ENCODE measurements at places on chromosomes 16 and 17.

DNA sequence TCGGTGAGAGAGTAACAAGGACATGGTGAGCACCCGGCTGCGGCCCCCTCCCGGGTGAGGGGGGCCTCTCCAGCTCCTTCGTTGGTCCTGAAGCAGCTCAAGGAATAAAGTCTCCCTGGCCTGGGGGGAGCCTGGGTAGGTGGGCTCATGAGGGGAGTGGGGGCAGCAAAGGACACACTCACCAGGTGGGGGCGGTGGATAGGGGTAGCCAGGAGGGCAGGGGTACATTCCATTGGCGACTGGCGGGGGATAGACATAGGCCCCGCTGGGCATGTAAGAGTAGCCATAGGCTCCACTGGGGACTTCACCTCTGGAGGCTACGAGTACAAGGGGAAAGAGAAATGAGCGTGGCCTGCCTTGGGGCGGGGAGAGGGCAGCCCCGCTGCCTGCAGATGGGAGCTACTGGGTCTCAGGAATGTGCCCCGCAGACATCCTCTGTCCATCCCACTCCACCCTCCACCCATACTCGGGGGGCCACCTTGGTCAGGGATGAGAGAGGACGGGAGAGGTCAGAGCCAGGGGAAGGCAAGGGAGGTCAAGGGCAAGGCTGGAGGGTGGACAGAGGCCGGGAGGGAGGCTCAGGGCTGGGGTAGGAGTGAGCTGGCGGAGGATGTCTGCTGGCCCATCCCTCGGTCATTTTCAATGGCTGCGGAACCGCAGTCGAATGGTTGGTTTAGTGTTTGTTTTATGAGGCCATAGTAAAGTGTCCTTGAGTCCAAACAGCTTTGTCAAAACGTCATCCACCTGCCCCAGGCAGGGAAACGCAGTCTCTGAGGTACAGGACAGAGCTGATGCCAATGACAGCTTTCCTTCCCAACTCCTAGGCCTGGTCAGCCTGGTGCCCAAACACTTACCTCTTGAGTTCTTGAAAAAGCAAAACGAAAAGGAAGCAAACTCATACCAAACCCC lies 3.7 kb upstream of the UNC13D start:
- DNase-seq, result no peak

DNA sequence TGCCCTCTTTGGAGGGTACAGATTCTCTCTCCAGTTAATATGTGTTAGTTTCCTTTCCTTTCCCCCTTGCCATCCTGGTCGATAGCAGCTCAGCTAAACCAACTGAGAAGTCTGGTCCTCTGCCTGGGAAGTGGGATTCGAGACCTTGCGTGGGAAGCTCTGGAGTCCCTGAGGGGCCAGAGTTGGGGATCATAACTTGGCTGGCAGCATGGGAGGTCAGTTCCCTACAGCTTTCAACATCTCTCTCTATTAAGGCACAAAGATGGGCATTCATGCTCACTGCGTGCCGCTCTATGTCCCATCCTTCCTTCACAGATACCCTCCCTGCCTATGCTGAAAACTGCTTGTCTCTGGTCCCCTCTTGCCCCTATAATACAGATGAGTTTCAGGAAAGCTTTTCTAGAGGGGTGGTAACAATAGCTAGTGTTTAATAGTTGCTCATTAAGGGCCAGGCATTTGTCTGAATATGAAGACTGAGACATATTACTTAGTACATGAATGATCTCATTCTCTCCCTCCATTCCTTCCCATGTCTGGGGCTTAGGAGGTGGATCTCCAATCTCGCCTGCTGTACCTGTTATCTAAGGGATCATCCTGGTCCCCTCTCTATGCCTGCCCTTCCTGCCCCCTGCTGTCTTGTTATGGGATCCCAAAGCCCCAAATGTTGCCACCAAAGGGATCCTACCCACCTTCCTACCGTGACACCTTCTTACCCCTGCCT lies 10.8 kb downstream of the THRA start:
- DNase-seq, result no peak

DNA sequence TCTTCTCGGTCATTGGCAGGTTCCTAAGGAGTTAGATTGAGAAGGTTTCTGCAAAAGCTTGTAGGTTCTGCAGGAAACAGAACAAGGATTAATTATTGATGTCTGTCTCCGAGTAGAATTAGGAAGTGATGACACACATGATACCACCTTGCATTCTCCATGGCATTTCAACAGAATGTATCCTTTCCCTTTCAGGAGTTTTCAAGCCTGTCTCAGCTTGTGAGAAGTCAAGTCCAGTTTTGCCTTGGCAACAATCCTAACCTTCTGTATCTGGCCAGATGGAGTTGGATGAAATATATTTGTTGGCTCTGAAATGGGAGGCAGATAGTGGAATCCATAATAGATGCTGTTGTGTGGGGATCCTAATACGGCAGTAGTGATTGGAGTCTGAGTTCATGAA lies 235.5 kb downstream of the SHISA9 start:
- DNase-seq, result no peak

DNA sequence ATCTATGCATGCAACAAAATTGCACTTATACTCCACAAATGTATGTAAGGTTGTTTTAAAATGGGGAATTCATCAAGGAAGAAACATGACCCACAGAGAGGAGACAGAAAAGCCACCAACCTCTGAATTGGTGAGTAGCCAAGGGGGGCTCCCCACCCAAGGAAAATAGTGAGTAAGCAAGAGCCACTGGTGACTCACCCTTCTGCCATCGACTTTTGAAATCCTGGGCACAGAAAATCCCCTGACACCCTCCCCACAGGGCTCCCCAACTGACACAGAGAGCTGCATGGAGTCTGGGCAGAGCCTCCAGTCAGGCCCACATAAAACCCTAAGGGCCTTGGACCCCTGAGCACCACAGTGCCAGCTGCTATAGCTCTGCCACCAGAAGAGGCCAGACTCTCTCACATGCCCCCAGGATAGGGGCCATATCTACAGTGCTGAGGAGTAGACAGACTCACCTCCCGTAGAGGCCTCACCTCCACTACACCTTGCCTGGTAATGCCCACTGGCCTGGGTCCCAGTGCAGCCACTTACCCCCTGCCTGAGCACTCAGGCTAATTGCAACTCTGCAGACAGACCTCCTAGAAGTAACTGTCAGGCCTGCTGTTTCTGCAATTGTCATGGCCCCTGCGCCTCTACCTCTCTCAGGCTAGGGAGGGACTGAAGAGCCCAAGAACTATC lies 244.7 kb upstream of the WSB1 start:
- no peak for DNase-seq

DNA sequence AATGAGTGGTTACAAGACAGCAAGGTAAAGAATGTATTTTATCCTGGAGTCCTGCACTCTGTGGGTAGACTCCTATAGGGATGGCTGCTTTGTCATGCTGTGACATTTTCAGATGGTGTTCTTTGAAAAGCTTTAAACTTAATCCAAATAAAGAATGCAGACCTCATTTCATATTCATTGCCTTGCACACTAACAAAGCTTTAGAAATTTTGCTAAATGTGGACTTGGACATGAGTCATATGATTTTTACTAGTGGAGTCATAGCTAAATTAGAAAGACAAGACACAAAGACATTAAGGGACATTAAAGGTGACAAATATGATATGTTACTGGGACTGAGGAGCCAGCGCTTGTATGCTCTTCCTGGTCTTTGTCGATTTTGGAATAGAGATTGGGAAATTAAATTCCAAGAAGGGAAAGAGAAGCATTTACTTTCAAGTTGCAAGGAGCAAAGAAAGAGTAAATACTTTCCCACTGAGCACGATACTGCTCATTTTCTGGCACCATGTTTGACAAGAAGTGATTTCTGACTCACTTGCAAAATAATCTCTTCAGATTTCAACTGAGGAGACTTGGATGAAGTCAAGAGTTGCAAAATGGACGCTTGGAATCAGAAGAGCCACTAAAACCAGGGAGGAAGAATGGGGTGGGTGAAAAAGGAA lies 152.9 kb upstream of the MYOCD start:
- DNase-seq, result no peak

DNA sequence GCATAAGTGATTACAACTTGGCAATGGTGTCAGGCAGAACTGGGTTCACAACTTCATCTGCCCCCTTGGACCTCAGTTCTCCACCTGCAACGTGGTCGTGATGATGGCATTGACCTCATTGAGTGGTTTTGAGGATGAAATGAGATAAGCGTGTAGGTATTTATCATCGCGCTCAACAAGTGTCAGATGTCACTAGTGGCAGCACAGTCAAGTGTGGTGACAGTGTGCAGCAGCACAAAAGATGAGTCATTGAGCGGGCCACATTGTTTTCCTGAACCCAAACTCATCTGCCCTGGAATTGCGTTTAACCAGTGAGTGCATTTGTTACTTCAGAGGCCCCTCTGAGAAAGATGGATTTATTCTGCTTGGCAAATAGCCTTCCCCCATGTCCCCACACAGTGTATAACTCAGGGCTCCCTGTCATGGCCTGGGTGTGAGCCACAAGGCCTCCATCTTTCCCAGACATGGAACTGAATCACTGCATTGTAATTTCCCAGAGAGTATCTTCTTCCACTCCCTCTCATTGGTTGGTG lies 20.9 kb downstream of the IRX3 start:
- DNase-seq, result no peak

DNA sequence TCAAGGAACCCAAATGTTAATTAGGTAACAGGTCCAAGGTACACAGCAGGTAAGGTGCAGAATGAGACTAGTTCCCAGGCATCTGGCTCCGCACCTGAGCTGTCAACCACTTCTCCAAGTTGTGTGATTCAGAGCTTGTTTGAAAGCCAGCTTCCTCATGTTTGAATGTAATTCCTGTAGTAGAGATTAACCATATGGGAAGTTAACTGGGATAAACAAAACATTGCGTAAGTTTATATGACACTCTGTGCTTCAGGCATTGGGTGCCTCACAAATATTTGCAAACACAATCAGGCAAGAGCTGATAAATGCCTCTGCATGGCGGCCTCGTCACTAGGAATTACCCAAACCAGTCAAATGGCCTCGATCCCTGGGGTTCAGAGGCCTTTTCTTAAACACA lies 27.9 kb upstream of the CPHXL start:
- DNase-seq, result no peak

DNA sequence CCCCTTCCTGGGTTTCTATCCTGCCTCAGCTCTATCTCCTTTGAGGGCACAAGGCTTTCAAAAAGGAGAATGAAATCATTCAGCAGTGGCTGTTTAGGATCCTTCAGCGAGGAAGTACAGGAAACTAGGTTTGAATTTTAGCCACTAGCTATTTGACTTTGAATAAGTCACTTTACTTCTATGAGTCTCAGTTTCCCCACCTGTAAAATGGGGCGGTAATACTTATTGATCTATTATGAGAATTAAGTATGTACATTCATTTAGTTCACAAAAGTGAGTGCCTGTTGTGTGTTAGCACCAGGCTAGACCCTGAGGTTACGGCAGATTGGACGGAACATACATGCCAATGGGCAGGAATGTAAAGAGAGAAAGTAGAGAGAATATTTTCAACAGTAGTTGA lies 6.6 kb downstream of the CDH1 start:
- DNase-seq, result no peak

- DNase-seq, result no peak
These were observed 45.4 kb upstream of the MYOCD start for GRCh38 chr17:12620200-12620720.

DNA sequence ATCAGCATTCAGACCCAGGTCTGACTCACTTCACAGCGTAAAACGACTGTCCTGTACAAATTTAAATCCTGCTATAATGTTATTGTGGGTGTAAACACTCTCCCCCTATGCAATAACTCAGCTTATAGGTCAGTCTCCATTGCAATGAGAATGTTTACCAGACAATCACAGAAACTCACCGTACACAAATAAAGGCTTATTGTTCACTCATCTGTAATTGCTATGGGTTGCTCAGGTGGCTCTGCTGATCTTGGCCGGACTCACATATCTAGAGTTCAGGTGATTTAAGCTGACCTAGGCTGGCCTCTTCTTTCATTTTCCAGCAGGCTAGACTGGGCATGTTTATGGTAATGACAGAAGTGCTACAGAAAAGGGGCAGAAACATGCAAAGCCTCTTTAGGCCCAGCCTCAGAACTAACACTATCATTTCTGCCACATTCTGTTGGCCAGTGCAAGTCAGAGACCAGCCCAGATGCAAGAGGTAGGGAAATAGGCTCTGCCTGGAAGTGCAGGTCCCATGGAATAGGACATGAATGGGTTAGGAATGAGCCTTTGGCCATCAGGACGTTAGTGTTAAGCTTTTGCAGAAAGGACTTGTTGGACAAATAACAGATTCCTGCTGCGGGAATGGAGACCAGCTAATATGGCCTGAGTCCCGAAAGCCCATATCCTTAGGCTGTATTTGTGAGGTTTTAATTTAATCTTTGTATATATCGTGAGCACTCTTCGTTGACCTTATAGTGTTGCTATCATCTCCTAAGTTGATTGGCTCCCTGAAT lies 44.0 kb downstream of the HLF start:
- no peak for DNase-seq

DNA sequence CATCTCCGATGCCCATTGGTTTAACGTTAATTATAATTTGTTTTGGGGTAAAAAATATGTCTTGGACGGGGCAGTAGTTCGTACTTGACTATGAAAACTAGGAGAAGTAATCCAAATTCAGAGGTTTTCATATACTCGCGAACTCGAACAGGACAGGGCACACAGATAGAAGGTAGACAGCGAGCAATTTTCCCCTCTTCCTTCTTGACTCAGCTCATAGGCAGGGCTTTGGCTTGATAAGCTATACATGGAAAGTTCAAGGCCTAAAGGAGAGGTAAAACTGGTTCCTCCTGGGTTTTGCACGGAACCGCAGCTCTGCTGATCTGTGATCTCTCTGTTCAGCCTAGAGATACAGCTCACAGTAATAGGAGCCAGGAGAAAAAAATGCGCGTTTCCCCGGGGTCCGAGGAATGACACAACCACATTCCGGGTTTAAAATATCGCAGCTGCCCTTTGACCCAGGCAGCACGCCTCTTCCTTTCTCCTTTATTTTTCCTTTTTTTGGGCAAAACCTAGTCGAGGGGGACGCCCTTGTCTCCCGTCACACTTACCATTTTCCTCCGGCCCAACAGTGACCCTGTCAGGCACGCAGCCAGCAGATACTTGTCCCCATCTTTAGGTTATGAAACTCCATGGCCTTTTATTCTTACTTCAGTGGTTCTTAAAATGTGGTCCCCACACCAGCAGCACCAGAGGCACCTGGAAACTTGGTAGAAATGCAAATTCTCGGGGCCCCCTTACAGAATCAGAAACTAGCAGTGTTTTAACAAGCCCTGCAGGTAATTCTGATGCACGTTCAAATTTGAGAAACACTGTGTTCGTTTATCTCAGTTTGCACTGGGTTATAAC lies 1.7 kb upstream of the LASP1 start:
- peak; percentile 70 for DNase-seq

DNA sequence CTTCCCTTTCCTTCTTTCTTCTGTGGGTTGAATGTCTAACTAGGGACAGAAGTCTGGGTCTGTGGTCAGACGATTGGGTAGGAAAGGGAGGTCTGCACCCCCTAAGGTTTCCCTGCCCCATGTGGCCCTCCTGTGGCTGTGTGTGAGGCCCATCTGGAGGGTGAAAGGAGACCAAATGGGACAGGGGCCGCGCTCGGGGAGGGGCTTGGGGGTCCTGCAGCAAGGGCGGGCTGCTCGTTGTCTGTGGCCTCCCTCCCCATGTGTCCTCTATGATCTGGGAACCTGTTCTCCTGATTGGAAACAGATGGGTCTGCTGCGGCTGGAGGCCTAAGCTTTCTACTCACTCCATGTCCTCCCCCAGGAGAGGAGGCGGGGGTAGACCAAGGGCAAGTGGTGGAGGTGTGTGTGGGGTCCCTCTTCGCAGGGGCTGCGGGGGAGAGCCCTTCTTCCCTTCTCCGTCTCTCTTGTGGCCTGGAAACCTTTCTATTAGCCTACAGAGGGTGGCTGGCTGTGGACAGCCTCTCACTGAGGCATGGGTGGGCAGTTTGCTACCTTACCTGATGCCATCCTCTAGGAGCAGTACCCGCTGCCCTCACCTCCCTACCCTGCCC lies 18.6 kb downstream of the IGFBP4 start:
- DNase-seq, result no peak

Measured in NCI-H526 (cell line).